Pons (tissue), 1 donor: ENCODE measurements at places on chromosomes 6 and 20.

DNA sequence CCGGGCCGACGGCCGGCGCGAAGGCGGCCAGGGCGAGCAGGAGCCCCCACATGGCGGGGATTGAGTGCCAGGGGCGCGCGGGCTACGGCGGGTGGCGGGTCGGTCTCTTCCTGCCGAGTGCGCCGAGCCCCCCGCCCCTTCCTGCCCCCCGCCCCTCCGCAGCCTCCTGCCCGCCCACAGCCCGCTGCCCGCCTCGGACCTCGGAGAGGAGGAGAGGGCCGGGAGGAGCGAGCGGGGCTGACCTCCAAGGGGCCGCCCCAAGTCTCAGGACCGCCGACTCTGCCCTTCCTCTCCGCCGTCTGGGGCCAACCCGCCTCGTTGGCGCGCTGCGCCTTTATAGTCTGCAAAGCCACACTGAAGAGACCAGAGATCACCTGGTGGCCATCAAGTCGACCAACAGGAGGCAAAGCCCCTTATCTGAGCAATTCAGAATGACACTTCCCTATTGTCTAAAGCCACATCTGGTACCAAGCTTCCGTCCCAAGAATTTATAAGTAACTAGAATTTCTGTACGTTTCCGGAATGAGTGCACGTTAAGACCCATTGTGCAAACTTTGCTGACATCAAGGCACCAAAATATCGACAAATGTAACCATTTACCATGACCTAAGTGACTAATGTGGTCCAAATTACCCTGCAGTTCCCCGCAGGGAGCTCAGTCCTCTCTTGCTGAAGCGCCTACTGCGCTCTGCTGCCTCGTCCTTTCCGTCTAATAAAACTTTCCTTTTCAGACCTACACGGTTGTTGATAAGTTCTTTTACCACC, at the start of gene CPXM1:
Gene CPXM1, minus strand, starts transcription at position 107 of the 765 bp plus-strand sequence. Its CDS starts 55 bp downstream, at position 52.
- no peak for DNase-seq

DNA sequence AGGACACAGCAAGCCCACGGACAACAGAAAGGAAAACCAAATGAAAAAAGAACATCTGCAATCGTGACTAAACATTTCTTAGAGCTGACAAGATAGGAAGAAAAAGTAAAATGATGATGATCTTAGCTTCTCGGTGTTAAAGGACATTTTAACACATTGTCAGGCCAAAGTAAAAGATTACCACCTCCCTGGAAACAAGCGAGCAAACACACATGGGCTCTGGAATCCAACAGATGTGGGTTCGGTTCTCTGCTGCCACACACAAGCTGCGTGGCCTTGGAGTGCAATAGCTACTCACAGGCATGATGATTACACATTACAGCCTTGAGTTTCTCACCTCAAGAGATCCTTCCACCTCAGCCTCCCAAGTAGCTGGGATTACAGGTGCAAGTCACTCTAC, 7.5 kb upstream of the AAR2 start:
- DNase-seq: no peak

DNA sequence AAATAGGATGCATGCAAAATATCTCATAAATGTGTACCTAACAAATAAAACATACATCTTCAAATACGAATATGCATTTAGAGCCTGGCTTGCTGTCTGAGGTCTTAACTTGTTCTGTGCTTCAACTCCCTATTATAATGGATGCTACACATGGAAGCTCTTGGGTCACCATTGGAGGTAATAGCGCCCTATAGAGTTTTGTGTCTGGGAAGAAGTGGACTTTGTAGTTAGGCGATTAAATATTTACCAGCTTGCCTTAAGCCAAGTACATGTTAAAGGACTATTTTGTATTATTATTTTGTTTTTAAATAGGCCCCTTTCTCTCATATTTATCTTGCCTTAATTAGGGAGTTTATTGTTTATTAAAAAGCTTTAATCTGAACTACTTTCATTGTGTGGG, 107.4 kb downstream of the LAMA2 start:
- DNase-seq: no peak

GRCh38 chr6:56790414-56790813, 147.7 kb upstream of the DST start:
- no peak for DNase-seq

GRCh38 chr6:105952772-105953690, 133.1 kb upstream of the PRDM1 start:
- DNase-seq: peak; percentile 11

GRCh38 chr20:50340541-50340940, 149.9 kb downstream of the CEBPB start:
- no peak for DNase-seq

DNA sequence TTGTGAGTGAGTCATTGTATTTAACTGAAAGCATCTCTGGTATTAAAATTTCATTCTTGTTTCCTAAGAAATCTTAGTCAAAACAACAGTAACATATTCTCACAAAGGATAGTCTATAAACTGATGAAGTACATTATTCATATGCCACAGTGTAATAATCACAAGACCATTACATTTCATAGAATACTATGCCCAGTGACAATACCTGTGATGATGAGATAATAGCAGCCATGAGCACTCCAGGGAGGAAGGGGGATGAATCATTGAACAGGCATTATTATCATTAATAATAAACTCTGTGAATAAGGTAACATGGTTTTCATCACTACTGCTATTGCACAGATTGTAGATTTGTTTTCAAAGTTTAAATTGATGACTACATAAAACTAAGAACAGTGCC, 667.9 kb downstream of the EPM2A start:
- DNase-seq: no peak

GRCh38 chr6:39910164-39910563, 24.1 kb downstream of the MOCS1 start:
- DNase-seq: no peak

DNA sequence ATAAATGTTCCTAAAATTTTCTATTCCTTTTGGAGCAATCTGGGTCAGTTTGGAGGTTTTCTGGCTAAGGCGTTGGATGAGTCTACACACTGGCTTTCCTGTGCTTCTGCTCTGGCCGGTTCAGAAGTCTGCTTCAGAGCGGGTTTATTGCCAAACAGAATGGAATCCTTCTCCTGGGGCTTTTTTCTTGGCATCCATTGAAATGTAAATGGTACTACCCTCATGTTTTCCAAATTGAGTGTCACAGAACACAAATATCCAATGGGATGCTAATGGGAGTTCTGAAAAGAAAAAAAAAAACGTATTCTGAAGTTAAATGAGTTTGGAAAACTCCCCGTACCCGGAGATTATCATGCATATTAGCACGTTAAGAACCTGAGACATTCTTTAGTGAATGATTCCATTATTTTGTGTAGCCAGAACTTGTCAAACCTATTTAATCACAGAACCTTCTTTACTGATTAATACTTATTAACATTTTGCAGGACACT, 930.3 kb downstream of the QKI start:
- peak; percentile 52 for DNase-seq

GRCh38 chr20:41098703-41099250, 38.6 kb upstream of the PLCG1 start:
- DNase-seq: no peak

DNA sequence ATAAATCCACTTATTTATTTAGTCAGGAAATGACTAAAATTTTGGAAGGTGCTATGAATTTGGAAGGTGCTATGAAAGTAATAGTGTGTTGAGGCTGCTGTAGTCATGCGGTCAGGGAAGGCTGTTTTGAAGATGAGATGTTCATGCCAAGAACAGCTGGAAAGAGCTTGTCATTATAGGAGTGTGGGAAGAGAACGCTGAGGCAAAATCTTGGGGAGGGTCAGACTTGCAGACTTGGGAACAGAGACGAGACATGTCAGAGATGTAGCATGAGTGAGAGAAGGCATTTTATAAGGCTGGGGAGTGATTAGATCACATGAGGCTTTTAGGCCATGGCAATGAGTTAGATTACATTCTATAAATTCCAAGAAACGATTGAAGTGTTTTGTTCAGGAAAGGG, 124.0 kb upstream of the B3GAT2 start:
- no peak for DNase-seq

- DNase-seq: no peak
Measured at GRCh38 chr6:83511901-83512681, at the start of gene PRSS35. TSS of gene PRSS35 (plus strand) at chr6:83512534. CDS start at chr6:83523442, 10,908 bp downstream.

DNA sequence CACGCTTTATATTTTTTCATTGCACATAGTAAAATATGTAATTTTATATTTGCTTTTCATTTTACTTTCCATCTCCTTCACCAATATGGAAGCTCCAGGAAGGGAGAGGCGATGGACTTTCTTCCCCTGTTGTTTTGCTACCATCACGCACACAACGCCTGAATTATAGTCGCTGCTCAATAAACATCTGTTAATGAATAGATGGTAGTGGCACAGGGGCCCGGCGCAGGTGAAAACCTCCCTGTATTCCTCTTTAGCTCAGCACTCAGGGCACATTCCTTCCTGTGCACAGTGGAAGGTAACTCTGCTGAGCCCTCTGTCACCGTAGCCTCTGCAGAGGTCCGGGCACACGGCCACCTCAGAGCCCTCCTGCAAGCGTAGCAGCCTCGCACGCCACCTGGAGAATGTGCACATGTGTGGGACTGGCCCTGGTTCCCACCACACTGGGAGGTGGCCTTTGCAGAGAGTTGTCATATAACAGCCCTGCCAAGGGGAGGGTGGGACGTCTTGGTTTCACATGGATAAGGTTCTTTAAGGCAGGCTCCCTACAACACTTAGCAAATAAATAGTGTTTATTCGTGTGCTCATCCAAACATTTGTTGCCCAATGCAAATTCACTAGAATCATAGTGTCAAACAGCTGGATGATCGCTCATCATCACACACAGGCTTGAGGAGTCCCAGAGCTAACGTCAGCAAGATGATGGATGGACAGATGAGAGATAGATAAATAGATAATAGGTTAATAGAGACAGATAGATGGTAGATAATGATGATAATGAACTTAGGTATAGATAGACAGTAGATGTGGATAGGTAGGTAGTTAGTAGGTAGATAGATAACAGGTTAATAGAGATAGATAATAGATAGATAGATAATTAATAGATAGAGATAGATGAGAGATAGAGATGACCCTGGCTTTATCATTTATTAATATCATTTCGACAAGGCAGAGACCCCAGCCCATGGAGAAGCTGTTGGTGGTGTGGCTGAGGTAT, 32.3 kb upstream of the AFDN start:
- no peak for DNase-seq

DNA sequence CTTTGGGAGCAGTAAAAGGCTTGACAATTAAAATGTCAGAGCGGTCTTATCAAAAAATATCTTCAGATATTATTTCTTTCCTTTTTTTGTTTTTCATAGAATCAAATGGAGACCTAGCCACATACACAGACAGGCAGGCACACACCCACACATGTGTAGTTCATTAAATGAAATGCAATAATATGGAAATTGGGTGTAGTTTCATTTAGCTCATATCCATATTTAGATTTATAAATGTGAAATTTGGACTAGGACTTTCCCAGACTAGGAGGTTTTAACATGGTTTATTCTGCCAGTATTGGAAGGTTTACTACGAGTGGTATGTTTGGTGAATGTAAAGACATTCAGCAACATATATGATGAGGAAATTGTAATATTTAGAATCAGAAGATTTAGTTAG, 277.7 kb upstream of the NT5E start:
- no peak for DNase-seq

DNA sequence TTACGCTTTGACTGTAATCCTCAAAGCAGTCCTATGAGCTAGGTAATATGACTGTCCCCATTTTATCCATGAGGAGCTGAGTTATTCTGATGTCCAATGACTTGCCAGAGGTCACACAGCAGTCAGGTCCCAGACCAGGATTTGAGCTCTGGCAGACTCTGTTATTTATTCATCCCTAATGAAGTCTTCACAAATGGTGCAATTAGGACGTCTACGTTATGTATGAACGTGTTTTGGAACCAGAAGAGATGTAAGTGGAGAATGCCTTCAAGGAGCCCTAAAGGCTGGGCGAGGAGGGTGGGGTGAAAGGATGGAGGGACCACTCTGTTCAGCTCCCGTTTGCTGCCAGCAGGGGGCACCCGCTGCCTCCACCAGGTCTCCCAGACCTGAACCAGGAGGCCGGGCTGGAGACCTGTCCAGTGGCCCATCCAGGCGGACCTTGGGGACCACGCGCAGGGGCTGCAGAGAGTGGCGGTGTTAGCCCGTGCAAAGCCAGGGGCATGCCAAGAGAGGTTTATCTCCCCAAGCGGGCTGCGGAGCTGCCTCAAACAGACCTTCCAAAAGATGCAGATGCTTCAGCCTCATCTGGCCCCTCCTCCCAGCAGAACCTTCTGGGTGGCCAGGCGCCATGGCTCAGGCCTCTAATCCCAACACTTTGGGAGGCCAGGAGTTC, 15.2 kb upstream of the ZNF335 start:
- peak; percentile 41 for DNase-seq

DNA sequence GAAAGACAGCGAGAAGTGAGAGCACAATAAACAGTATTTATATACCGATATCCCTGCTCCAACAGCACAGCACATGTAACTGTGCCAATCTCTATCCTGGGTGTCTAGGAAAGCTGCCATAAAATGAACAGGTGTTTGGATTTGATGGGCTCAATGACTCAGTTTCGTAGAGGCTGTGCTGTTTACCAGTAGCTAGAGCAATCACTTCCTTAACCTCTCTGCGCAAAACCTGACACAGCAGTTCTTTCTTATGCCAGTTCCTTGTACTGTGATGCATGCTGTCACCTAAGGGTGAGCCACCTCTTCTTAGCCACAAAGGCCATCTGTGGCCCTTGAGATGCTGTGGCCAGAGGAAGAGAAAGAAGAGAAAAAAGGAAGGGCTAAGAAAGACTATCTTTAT, 59.3 kb downstream of the SHPRH start:
- peak; percentile 42 for DNase-seq

DNA sequence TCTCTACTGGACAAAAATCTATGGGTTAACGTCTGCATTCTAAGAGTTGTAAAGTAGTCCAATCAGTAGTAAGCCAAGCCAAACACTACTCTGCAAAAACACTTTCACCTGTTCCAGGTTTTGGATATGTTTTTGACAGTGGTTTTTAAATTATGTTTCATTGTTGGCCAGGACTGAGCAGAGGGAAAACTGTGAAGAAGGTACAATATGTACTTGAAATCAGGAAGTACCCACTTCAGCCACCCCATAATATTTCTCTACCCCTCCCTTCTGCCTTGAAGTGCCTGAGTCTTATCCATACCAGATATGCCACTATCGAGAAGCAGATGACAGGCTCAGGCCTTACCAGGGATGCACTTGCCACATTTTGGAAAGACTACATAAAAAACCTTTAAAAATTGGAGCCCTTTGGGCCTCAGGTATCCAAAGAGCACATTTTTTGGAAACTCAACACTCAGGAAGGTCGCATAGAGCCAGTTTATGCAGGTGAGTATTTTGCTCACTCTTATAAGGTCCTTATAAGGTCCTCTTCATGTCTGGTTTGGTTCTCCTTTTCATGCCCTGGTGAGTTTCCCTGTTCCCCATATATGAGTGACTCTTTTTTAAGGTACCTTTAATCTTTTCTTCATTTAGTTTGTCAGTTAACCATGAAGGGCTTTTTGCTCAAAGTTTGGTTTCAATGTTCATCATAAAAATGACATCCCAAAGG, 859.3 kb upstream of the FLRT3 start:
- DNase-seq: no peak

DNA sequence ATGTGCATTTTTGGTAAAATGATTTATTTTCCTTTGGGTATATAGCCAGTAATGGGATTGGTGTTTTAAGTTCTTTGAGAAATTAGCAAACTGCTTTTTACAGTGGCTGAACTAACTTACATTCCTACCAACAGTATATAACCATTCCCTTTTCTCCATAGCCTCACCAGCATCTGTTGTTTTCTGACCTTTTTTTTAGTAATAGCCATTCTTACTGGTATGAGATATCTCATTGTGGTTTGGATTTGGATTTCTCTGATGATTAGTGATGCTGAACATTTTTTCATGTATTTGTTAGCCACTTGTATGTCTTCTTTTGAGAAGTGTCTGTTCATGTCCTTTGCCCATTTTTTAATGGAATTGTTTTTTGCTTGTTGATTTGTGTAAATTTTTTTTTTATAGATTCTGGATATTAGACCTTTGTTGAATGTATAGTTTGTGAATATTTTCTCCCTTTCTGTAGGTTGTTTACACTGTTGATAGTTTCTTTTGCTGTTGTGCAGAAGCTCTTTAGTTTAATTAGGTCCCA, 42.3 kb downstream of the STK4 start:
- no peak for DNase-seq
